IPS-NIHi11 (cell line): ENCODE measurements at places on chromosomes 4 and X.
A peak's percentile ranks its signal among the peaks of the same experiment; 100 is the strongest.

- no peak for DNase-seq
Measured at GRCh38 chr4:65437102-65437501, 233.2 kb downstream of the EPHA5 start.

DNA sequence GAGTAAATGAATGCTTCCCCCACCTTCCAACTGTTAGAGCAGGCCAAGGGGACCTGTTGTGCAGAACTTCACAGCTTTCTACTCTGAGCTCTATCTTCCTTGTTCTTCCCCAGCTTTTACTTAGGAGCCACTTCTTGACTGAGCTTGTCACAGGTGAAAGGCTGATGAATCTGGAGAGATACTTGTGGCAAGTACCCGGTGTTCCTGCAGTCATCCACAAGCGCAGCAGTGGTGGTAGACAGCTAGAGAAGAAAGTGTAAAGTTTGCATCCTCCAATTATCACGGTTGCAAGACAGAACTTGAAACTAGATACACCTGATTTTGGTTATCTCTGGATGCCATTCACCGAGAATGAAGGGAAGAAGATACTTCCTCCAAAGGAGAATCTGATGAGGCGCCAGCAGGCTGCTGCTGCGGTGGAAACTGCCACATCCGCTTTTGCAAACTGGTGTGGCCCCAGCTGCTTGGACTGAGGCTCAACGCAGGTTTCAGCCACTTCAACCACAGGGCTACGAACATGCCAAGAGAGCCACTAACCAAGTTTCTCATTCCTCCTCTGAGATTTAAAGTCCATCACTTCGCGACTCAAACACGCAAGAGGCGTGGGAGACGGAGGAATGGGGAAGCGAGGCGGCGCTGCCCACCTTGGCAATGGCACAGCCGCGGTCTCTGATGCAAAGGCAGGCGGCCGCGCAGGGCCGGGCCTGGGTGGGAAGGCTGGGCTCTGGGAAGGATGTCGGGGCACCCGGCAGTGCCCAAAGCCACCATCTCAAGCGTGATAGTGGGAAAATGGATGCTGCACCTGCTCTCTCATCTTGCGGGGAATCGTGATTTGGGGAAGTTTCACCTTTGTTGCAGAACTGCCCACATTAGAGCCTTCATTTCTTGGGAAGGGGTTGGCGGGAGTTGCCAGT lies 1.3 kb upstream of the FHIP1A start:
- DNase-seq = peak; percentile 32

DNA sequence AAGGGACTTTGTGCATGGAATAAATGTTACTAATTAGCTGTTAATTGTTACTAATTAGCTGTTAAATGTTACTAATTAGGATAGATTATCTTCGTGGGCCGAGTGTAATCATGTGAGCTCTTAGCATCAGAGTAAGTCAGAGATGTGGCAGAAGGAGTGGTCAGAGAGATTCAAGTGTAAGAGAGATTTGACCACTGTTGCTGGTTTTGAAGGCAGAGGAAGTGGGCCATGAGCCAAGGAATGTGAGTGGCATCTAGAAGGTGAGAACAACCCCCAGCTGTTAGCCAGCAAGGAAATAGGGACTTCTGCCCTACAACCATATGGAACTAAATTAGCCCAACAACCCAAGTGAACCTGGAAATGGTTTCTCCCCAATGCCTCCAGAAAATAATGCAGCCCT lies 28.2 kb downstream of the ODAPH start:
- no peak for DNase-seq

- no peak for DNase-seq
Measured at GRCh38 chrX:133323431-133323830, 91.9 kb downstream of the GPC4 start.

- DNase-seq = no peak
Measured at GRCh38 chrX:21996872-21997455, 35.2 kb upstream of the PHEX start.

DNA sequence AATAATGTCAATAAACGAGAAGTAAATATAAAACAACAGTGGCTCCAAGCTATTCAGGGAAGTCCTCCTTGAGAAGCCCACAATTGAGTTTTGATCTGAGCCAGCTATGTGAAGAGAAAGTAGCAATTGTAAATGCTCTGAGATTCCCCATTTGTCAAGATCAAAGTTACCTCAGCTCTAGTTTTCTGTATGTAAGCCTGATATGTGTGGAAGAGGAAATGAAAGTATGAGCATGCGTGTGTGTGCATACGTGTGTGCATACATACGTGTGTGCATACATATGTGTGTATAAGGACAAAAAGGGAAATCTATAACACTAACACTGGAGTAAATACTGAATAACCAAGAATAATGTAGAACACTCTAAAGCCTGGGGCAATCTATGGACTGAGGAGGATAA lies 130.3 kb downstream of the SCFD2 start:
- DNase-seq = no peak

- DNase-seq = peak; percentile 41
Measured at GRCh38 chr4:183783991-183784553, 121.0 kb upstream of the STOX2 start.

GRCh38 chr4:76691807-76692582 lies 205.9 kb downstream of the SOWAHB start:
- no peak for DNase-seq

DNA sequence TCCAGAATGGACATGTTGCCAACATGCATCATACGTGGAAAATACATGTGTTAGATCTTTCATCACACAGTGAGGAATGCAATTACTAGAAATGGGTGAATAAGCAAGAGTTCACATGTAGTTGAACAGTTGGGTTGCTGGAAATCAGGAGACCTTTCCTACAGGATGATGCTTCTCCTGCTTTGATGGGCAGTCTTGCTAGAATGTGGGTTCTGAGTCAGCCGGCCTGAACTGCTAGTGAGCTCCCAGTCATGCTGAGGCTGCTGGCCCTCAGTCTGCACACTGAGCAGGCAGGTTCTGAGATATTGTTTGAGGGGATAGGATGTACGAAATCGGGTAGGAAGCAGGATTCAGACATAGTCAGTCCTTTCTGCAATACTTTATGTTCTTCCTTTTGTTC lies 20.2 kb downstream of the MSL3 start:
- DNase-seq = no peak

DNA sequence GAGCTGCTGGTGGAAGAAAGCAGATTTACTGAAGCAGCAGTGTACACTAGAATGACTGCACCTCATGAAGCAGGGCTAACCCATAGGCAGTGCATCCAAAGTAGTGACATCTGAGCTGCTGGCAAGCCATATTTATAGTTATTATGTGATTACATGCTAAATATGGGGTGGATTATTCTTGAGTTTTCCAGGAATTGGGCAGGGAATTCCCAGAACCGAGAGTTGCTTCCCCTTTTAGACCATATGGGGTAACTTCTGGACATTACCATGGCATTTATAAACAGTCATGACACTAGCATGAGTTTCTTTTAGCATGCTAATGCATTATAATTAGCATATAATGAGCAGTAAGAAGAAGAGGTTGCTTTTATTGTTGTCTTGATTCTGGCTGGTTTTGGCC lies 665.8 kb upstream of the POU3F4 start:
- no peak for DNase-seq

DNA sequence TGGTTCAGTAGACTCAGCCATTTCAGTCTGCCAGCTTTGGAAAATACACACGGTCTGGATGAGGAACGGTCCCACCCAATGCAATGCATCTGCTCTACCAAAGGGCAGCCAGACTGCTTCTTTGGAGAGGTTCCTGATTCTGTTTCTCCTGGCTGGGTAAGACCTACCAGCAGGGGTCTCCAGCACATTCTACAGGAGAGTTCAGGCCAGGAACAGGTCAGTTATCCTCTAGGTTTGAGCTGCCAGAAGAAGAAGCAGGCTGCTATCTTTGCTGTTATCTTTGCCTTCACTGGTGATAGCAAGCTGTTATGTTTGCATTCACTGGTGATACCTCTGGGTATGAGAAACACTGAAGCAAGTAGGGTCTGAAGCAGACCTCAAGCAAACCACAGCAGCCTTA lies 45.5 kb upstream of the PBDC1 start:
- no peak for DNase-seq

- DNase-seq = peak; percentile 43
Measured at GRCh38 chrX:24395775-24396174, 35.3 kb downstream of the SUPT20HL1 start.

DNA sequence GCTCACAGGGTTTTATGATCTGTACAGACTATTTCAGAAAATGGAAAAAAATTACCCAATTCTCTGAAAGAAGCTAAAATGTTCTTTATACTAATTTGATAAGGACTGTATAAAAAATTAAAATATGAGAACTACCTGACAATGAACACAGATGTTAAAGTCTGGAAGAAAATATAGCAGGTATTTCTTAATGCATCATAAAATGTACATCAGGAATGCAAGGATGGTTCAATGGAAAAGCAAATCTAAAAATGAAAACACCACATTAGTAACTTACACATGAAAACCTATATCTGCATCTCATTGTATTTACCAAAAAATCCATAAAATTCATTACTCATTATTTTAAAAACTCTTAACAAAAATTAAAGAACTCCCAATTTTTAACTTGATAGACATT lies 39.4 kb downstream of the ARHGAP6 start:
- no peak for DNase-seq

- no peak for DNase-seq
Measured at GRCh38 chr4:81343536-81343935, 128.2 kb downstream of the RASGEF1B start.

DNA sequence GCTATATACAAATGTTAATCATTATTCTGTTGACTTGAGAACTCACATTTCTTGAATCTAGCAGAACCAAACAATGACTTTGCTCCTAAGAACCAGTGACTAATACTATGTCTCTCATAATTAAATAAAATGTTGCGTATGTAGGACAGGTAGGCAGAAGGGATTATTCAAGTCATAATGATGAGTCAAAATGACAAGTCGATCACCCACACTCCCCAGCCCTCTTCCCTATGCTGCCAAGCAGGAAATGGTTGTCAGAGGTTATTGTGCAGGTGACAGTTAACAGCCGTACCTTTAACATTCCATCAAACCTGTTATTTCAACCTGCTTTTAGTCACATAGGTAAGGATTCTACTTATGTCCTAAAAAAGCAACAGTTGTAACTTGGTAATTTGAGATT lies 22.0 kb upstream of the STK26 start:
- DNase-seq = no peak
